ENCODE measurements at places on chromosomes 12 and 14.

DNA sequence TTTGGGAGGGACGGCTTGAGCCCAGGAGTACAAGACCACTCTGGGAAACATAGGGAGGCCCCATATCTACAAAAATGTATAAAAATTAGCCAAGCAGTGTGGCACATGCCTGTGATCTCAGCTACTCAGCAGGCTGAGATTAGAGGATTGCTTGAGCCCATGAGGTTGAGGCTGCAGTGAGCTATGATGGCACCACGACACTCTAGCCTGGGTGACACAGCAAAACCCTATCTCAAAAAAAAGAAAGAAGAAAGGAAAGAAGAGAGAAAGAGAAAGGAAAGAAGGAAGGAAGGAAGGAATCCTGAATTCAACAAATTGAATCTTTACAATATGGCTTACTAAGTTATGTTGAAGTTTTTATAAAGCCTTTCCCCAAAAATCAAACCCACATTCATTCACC is 2.1 kb downstream of the KIF21A start:
- DNase-seq: no peak

DNA sequence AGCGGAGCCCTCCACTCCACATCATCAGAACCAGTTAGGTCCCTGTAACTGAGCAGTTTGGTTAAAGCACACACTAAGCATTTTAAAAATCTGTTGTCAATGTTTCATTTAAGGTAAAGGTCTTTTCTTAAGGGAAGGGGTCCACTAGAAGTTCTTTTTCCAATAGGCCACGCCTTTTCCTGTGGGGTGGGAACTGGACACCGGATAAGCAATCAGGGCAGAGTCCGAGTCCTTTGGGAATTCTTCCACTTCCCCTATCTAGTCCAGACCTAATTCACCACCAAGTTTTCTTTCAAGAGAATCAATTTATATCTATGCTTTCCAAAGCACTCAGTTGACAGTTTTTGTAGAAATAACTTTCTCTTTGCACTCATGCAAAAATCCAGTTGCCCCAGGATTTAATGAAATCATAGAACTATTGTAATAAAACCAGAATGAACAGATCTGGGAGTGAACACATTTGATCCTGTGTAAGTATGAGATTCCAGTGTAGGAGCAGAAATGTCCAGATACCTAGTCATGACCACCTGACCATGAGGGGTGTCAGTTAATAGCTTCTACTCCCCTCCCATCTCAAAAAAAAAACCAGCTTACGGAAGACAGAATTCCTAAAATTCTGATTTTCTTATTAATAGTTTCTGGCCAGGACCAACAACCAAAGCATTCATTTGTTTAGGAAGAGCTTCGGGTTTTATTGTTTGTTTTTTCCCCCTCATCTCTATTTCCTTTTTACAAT is 11.7 kb downstream of the VPS37B start:
- DNase-seq: no peak

GRCh38 chr12:114821570-114821969 is 137.6 kb upstream of the TBX3 start:
- no peak for DNase-seq

- no peak for DNase-seq
Measured at GRCh38 chr14:24576182-24576581, at the start of gene CTSG. CTSG (minus strand) TSS chr14:24576250; CDS start chr14:24576223, 27 bp downstream.

DNA sequence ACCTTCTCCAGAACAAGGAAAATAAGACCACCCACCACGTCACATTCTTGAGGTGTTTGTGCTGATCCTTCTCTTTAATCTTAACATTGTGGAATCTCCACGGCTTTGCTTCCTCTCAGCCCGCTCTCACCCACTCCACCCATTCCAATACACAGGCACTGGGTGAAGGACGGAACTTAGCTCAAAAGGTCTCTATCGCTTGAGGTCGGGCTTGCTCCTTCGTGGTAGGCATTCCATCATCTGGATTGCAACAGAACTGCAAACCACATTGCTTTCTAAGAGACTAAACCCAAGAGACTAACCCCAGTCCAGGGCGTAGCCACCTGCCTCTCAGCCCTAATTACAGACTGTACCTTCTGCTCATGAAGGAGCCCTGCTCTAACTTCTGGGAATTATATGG is 24.0 kb upstream of the MDM2 start:
- DNase-seq: no peak

DNA sequence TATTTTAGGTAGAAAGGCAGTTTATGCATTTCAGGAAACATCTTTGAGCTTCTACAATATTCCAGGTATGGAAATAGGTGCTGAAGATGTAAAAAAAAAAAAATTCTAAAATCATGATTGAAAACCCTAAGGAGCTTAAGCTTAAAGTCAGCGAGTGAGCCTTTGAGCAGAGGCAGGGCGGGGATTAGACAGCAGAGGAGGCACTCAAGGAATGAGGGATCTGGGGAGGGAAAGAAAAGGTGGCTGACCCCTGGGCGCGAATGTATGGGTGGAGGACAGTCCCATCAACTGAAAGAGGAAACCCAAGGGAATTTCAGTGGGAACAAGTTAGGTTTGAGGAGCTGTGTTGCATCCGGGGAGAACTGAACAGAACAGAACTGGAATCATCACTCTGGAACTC is 6.4 kb upstream of the PTMS start:
- no peak for DNase-seq

DNA sequence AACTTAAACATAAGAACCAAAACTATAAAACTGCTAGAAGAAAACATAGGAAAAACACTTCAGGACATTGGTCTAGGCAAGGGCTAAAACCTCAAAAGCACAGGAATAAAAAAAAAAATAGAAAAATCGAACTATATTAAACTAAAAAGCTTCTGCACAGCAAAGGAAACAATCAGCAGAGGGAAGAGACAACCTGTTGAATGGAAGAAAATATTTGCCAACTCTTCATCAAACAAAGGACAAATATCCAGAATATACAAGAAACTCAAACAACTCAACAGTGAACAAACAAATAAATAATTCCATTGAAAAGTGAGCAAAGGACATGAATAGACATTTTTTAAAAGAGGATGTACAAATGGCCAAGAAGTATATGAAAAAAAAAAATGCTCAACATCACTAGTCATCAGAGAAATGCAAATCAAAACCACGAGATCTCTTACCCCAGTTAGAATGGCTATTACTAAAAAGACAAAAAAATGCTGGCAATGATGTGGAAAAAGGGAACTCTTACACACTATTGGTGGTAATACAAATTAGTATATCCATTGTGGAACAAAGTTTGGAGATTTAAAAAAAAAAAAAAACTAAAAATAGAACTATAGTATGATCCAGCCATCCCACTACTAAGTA is 152.0 kb downstream of the NDUFA12 start:
- no peak for DNase-seq

- no peak for DNase-seq
Measured at GRCh38 chr14:47857646-47858045, 182.2 kb upstream of the MDGA2 start.

DNA sequence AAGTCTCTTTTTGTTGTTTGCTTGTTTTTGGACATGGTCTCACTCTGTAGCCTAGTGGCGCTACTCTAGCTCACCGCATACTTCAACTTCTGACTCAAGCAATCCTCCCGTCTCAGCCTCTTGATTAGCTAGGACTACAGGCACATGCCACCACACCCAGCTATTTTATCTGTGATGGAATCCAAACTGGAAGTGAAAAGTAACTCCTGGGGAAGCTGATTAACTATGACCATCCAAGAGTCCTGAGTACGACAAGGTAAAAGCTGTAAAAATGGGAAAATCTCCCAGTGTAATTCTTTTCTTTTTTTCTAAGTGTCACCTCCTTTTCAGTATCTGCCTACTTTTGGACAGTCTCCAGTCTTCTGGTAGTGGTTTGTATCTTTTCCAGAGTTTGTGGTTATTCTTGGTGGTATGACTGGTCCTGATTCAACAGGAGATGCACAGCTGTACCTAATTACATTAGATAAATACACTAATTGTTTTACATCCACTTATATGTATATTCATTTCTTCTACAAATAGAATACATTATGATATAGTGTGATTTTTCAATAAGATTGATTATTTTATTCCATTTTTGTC is 97.8 kb downstream of the SLC6A15 start:
- no peak for DNase-seq

DNA sequence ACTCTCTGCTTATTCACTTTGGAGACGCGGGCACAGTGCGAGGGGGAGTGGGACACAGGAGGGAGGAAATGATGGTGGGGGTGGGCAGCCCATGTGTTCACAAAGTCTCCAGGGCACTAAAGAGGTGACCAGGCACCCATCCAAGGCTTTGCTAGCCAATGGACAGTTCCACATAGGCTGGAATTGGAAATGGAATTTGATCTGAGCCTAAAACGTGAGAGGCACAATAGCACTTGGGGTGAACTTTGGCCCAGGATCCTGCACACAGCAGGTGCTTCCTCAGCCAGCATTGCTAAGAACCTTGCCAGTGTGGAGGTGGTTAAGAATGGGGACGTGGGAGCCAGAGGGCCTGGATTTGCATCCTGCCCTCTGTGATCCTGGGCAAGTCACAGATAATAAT is 193.8 kb downstream of the CHST11 start:
- no peak for DNase-seq

DNA sequence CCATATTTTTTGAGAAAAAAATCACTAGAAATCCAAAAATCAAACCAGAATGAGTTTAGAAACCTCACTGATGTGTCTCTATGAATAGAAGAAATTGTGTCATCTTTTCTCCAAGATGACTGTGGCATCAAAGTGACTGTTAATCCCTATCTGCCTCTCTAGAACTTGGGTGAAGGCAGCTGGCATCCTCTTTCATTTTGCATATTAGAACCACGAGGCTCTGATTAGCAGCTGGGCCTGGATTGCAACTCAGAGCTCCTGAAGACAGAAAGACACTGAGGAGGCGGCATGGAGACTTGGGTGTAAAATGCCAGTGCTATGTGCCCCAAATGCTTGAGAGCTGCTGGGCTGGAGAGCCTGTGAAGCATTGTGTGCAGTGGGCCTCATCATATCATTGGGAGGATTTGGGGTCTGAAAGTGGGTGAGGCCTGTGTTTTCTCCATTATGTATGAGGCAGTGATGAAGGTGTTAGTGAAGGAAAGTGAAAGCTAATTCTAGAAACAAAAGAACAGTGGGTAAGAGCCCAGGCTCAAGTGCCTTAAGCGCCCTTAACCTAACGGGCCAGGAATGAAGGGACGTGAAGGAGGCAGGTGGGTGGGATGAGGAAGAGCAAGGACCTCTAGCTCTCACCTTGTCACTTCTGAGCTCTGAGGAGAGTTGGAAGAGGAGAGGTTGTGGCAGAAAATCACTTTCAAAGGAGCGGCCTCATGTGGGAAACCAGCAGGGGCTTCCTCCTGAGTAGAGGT is 26.2 kb downstream of the NKX2-8 start:
- no peak for DNase-seq

Measured in NCI-H2227 treated with DMSO at 0.1 percent for 48 hours (cell line).